ENCODE measurements at places on chromosomes 16 and 17.
A peak's percentile ranks its signal among the peaks of the same experiment; 100 is the strongest.

GRCh38 chr17:76193591-76193990, 46.7 kb downstream of the RNF157 start:
- DNase-seq, result no peak

GRCh38 chr16:88619859-88620815, 18.2 kb upstream of the IL17C start:
- peak; percentile 80 for DNase-seq

GRCh38 chr17:50443505-50443974, 17.5 kb downstream of the ACSF2 start:
- DNase-seq, result no peak

DNA sequence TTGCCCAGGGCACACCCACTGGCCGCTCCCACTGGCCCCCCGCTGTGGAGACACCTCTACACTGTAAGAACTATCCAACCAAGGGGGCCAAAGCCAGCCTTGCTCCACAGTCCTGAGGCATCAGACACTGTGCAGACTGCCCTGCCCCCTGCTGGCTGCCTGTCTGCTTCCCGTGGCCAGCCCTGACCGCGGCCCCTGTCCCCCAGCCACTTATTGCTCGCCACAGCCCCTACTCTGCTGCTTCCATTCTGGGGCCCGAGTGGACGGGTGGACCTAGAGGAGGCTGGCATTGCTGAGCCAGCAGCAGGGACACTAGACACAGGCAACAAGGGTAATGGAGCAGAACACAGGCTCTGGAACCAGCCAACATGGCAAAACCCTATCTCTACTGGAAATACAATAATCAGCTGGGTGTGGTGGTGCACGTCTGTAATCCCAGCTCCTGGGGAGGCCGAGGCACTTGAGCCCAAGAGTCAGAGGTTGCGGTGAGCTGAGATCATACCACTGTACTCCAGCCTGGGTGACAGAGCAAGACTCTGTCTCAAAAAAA, 19.7 kb upstream of the LRRC37A3 start:
- no peak for DNase-seq

- DNase-seq, result no peak
Measured at GRCh38 chr17:58368860-58369213, 16.8 kb upstream of the SUPT4H1 start.

DNA sequence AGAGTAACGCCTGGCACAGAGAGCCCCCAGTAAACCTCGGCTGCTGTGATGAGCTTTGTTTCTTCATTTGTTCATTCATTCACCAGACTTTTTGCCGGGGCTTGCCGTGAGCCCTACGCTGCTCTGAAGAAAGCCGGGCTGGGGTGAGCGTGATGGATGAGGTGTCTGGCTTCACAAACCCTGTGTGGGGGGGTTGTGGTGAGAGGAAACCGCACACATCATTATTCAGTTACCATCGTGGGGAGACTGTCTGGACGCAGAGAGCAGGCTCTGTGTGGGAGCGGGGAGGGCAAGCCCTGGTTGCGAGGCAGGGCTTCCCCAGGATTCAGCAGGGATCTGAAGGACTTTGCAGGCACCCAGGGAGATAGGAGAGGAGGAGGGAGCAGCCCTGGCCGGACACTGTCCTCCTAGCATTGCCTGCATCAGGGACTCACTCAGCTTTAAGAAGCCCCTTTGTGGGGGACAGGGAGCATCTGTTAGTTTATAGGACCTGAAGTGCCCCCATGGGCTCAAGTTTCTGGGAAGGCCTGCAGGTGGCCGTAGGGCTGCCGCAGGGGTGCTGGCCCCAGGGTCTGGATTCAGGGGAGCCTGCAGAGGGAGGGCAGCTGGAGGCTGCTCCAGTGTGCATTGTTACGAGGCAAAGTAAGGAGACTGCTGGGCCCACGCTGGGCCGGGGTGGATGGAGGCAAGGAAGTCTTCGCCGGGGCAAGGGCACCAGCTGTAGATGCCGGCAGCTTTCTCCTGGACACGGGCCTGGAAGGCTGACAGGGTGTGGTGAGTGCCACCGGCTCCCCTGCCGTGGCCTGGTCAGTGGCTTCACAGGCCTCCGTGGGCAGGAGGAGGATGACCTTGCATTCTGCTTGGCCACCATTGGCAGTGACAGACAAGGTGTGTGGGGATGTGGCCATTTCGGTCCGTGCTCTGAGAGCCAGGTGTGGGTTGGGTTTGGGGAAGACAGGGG, 334.5 kb downstream of the SEC14L1 start:
- DNase-seq, result peak; percentile 91

GRCh38 chr17:71438631-71439146, 682.1 kb upstream of the SOX9 start:
- no peak for DNase-seq

DNA sequence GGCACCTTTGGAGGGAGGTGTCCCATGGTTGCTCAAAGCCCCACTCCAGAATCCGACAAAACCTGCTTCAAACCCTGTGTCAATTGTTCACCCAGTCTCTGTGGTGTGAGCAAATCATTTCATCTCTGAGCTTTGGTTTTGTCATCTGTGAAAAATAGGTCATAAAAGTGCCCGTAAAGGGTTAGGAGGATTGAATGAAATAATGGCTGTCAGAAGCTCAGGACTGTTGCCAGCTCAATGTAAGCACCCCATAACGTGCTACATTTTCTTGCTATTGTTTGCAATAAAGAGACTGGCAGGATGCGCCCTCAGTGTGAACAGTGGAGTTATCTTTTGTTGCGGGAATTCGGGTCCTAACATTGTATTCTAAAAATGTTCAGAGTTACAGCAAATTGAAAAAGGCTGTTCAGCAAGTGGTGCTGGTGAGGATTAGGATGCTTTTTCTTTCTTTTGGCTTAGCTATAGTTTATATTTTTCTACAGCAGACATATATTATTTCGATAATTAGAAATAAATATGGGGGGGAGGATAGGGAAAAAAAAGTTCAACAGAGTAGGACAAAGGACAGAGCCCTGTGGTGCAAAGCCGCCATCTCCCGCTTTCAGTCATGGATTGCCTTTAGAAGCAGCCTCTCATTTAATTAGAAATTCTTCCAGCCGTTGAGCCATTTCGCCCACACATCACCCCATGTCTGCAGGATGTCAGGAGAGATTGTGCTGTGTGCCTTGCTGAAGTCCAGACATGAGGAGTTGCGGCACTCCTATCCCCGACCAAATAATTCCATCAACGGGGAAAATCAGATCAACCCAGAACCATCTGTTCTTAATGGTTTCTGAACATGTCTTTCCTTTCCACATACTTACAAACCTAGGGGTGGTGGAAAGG, 20.9 kb upstream of the PYY start:
- DNase-seq, result no peak

GRCh38 chr16:54585998-54586340, 299.4 kb upstream of the IRX3 start:
- no peak for DNase-seq

All from natural killer cell treated with Interleukin-12 subunit alpha and Interleukin-12 subunit beta and Interleukin-15 and Interleukin-18, amount 100 ng/mL, for 72 hours (primary cell).